ENCODE measurements at places on chromosomes 7 and 10.

DNA sequence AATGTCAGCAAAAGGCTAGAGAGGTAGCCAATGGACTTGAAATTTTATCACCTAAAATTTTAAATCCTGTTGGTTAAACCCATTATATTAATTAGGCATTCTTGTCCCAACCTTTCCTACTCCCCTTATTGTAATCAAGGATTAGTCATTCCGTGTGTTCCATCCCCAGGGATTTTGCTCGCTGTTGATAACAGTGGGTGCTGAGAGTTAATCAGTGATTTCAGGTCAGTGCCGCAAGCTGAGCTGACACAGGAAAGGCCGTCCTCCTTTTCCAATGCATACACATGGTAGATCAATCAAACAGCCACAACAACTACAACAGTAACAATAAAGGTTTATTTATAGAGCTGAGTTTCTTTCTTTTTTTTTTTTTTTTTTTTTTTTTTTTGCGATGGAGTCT is 271.4 kb downstream of the ACTR3B start:
- DNase-seq, result no peak

DNA sequence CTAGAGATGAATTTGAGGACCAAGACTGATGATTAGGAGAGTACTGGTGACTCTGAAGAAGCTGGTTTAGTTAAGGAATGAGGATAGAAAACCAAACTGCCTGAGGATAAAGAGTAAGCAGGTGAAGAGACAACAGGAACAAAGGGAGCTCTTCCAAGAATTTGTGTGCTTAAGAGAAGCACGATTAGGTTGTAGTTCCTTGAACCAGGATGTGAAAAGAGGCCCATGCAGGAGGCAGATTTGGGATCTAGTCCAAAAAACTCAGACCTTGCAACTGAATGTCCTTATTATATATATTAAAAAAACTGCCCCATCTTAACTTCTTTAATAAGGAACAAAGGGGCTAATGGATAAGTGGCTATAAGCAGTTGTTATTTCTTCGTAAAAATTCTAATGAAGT is 150.4 kb downstream of the SKAP2 start:
- DNase-seq, result no peak

DNA sequence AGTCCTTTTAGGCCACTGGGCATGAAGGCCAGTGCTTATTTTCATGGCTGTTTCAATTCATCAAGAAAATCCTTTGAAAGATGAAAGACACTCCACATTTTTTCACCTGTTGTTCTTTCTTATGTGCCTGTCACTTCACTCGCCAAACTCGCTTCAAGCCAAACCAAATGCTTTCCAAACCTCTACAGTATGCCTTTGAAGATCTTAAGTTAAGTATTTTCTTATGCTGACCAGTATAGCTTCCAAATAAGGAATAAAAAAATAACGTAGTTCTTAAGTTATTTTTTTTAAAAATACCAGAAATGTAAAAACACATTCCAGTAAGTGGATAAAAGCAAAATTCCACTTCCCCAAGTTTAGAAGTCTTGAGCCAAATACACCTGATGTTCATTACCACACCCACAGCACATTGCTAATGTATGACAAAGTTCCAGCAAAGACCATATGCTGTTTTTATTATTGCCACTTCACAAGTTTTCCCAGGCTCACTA is 186.1 kb downstream of the MTERF1 start:
- peak; percentile 73 for DNase-seq

DNA sequence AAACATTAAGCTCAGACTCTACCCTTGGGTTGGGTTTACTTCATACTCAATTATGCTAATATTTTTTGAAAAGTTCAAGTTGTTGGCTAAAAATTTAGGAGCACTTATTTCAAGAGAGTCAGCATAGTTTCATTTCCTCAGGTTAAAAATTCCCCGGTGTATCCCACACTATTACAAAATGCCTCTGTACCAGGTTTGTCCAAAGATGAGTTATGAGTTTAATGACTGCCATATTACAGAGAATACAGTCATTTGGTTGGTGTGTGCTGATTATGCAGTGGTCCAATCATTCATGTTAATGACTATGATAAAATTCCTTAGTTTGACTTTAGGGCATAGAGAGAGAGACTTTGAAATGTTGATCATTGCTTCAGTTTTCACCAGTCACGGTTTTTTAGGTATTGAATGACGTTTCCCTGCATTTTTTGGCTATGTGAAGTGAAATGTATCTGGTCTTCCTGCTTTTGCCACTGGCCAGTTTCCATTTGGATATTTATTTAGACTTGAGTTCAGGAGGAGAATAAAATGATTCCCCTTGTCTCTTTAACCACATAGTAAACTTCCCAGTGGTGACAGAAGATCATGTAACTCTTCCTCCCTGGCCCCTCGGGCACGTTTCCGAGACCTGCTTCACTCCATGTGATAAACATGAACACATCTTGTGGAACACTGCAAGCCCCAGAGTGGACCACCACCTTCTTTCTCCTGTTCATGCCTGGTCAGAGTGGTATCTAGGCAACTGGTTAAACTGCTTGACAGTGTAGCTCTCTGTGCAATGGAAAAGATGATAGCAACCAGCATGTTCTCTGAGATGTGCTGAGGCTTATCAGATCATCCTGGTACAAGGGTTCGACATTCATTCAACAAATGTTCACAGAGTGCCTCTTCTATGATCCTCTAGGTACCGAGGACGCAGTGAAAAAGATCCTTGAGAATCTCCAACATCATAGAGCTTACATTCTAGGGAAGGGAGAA is 153.6 kb downstream of the CACNB2 start:
- peak; percentile 13 for DNase-seq

GRCh38 chr10:35355971-35356724 is 19.8 kb downstream of the CCNY start:
- DNase-seq, result no peak

DNA sequence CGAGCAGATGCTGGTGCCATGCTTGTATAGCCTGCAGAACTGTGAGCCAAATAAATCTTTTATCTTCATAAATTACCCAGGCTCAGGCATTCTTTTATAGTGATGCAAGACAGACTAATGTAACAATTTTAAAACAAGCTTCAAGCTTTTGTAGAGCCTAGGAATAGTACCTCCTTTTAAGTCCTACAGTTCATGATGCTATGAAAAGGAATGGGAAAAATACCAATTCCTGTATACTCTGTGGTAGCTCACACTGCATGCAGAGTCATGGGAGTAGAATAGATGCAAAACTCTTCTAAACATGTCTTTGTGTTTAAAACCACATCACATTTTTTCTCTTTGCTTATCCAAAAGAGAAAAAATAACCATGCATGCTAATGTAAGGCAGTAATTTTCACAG is 66.6 kb upstream of the WNT16 start:
- peak; percentile 44 for DNase-seq

DNA sequence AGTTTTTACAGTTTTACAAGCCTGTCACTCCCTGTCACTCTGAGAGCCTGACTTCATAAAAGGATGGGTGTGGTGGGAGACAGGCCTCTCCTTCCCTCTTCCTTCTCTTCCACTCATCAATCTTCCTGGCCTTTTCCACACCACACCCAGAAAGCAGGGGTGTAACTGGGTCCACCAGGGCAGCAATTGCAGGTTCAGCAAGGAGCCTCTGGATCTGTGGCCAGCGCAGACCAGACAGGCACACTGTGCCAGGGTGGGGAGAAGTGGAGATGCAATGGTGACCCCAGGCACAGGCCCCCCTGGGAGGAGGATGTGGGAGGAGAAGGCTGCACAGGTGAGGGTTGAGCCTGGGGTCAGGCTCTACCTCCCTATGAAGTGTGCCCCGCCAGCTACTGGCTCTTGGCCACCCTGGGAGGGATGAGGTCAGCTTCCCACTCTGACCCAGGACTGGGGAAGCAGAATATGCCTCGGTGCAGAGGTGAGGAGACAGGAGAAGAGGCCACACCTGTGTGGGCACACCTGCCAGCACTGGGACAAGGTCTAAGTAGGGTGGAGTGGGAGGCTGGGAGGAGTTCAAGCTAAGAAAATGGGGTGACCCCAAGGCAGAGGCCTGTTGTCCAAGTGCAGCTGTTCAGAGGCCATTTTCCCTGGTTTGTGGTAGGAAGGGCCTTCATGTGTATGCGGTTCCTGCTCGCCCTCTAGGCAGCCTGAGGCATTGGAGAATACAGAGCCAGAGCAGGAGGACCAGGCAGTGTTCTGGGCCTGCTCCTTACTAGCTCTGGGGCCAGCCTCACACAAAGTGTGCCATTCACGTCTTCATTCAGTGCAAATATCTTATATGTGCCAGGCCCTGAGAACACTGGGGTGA is 20.2 kb upstream of the TMEM72 start:
- DNase-seq, result no peak

- no peak for DNase-seq
Observed at GRCh38 chr7:151176401-151176800, 8.9 kb upstream of the GBX1 start.

GRCh38 chr10:50322077-50322476 is 70.8 kb upstream of the ASAH2 start:
- peak; percentile 40 for DNase-seq

GRCh38 chr10:11261687-11262493 is 244.2 kb downstream of the CELF2 start:
- DNase-seq, result no peak

DNA sequence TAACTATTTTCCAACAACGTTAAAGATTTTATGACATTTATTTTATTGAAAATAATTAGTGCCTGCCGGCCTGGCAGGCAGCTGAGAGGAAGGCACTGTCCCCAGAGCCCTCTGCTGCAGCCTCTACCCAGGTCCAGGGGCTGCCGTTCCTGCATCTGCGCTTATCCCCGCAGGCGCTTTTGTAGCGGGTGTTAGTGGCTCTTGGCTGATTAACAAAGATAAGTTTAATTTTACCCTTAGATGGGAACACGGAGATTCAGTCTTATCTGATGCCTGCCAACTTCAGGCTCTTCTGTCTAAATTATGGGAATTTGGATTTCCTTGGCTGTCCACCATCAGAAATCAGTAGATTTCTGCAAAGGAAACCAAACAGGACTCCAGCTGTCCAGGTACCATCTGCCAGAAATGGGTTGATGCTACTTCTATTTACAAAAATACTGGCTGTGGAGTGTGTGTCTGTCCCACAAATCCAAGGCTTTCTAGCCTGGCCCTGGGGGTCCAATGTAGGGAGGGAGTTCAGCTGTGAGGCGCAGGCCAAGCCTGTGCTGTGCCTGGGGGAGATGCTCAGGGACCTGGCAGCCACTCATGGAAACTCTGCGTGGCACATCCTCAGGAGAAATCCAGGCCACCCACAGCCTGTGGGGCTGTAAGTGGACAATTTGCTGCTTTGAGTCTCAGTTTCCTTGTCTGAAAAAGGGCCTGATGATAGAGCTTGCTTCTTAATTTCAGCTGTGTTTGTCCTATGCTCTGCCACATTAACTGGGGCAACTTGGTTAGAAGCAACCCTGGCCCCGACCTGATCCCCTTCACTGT is 62.0 kb upstream of the IGFBP3 start:
- no peak for DNase-seq

GRCh38 chr7:159012353-159013069 is 132.2 kb downstream of the VIPR2 start:
- DNase-seq, result no peak

GRCh38 chr7:152760854-152761748 is 1.5 kb downstream of the ACTR3B start:
- DNase-seq, result peak; percentile 77

GRCh38 chr10:99532687-99533495 is at the start of gene NKX2-3:
Gene NKX2-3 (plus strand): TSS chr10:99532942. CDS start chr10:99533132, 190 bp downstream.
- peak; percentile 36 for DNase-seq

GRCh38 chr10:86257683-86258082 is 108.9 kb downstream of the GRID1 start:
- no peak for DNase-seq

DNA sequence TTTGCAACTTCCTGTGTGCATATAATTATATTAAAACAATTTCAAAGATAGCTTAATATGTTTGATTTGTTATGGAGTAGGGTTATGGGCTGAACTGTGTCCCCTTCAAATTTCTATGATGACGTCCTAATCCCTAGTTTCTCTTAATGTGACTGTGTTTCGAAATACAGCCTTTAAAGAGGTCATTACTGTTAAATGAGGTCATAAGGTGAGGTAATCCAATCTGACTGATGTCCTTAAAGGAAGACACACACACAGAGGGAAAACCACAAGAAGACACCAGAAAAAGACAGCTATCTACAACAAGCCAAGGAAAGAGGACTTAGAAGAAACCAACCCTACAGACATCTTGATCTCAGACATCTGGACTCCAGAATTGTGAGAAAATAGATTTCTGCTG is 407.4 kb downstream of the MAGI2 start:
- no peak for DNase-seq

GRCh38 chr10:123354521-123354920 is 200.3 kb downstream of the BUB3 start:
- DNase-seq, result no peak

GRCh38 chr7:6619961-6620360 is 4.6 kb downstream of the ZNF853 start:
- DNase-seq, result no peak

- no peak for DNase-seq
Observed at GRCh38 chr10:85623758-85624157, 742.8 kb downstream of the GRID1 start.

- DNase-seq, result no peak
Observed at GRCh38 chr7:149147752-149148653, 750 bp downstream of the ZNF398 start.

DNA sequence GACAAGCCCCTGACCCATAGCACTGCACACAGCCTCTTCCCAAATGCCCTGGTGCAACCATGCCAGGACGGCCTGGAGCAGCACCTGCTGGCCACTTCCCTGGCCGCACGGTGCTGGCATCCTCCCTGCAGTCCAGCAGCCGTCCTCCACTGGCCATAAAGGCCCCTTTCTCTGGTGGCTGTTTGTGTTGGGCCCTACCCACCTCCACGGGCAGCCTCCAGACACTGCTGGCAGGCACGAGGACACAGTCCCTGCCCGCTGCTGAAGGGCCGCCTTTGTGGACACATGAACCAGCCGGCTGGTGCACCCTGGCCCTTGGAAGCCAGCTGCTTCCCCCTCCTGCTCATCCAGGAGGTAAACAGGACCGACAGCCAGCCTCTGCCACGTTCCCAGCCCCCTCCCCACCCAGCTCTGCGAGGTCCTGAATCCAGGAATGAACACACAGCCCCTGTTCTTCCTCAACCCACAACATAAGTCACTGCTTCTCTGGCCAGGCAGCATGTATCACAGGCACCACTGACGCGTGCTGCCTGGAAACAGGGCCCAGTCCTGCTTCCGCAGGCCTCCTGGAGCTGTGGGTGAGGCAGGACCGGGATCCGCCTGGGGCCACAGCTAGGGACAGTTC is 43.8 kb downstream of the SPOCK2 start:
- DNase-seq, result peak; percentile 21

- no peak for DNase-seq
Observed at GRCh38 chr7:43450894-43451293, 132.0 kb upstream of the STK17A start.

GRCh38 chr10:131833013-131833412 is 67.8 kb upstream of the PPP2R2D start:
- DNase-seq, result no peak

All from fibroblast of upper back skin (primary cell).